ENCODE measurements at places on chromosomes 7 and 10. TPM values are rescaled to one million over a fixed set of nuclear protein-coding genes. Genes with fewer than 3 reads are reported as not detected.

DNA sequence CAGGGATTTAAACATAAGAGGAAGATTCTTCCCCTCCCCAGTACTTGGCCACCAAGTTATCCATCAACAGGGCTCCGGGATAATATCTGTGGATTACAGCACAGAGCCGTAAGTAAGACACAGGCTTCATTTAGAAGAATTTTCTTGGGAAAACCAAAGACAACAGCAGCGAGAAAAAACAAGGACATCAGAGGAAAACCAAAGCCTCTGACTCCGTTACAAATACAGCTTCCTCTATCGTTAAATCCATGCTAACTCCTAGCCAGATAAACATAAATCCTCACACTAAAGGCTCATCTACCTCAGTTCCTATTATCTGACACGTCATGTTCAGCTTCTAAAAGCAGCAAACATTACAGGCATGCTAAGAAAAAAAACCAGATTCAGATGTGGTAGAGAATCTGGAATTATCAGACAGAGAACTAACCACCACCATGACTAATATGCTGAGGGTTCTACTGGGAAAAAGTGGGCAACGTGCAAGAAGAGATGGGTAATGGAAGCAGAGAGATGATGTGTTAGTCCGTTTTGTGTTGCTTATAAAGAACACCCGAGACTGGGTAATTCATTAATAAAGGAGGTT lies 48.4 kb downstream of the BRI3 start:
- no peak for DNase-seq

GRCh38 chr7:138873220-138873892 lies 75.4 kb upstream of the ATP6V0A4 start:
- no peak for DNase-seq

GRCh38 chr10:71291528-71291900 lies 27.5 kb upstream of the SLC29A3 start:
- DNase-seq = no peak

DNA sequence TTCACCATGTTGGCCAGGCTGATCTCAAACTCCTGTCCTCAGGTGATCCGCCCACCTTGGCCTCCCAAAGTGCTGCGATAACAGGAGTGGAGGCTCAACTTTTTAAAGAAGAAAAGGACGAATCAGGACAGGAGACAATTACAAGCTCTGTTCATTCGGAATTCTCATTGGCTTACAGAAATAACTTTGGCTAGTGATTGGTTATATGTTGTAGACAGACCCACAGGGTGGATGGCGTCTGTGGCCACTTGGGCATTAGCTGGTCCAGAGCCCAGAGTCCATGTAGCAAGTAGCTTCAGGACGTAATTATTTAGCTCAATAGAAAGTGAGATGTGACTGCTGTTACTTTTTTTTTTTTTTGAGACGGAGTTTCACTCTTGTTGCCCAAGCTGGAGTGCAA lies 160.5 kb upstream of the TNRC18 start:
- no peak for DNase-seq

DNA sequence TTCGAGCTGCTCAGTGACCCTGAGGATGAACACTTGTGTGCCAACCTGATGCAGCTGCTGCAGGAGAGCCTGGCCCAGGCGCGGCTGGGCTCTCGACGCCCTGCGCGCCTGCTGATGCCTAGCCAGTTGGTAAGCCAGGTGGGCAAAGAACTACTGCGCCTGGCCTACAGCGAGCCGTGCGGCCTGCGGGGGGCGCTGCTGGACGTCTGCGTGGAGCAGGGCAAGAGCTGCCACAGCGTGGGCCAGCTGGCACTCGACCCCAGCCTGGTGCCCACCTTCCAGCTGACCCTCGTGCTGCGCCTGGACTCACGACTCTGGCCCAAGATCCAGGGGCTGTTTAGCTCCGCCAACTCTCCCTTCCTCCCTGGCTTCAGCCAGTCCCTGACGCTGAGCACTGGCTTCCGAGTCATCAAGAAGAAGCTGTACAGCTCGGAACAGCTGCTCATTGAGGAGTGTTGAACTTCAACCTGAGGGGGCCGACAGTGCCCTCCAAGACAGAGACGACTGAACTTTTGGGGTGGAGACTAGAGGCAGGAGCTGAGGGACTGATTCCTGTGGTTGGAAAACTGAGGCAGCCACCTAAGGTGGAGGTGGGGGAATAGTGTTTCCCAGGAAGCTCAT lies 1.1 kb downstream of the DDIT4 start:
- DNase-seq = no peak

- DNase-seq = no peak
These were observed 257.2 kb downstream of the KIAA1217 start for GRCh38 chr10:24465891-24466818.

GRCh38 chr7:158695726-158696452 lies 8.7 kb downstream of the NCAPG2 start:
- peak; percentile 69 for DNase-seq

DNA sequence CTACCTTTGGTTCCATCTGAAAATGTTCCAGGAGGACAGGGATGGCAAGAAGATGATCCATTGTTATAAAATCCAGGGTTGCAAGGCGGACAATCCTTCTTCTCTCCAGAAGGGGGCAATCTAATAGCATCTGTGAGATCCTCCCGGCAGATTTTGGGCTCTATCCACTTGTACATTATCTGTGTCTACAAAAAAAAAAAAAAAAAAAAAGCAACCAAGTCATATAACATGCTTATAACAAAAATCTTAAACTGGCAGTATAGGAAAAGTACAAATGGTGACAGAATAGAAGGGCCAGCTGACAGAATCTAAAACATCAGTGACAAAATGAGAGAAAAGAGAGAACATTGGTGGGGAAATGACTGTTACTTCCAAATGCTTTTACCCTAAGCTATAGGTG lies 132.7 kb downstream of the ELAPOR2 start:
- DNase-seq = no peak

DNA sequence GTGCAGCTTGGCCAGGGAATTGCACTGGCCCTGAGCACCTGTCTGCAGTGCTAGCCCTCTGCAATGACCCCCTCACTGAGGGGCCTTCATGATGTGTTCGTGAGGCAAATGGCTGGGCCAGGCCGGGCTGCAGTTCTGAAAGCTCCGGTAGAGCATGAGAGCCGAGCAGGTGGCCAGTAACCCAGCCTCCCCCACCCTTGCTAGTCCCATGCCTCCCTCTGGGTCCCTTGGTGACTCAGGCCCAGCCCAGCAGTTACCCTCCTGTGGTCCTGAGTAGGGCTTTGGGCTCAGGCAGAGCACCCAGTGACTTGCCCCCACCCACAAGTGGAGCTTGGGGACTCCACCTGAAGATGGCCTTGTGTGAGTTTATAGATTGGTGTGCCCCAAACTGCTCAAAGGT lies 16.1 kb upstream of the CSGALNACT2 start:
- DNase-seq = no peak

GRCh38 chr7:74271742-74272141 lies 17.5 kb upstream of the CLIP2 start:
- no peak for DNase-seq

TRIM74 gene
- not detected for total RNA-seq

TMEM178B gene
- 0.07 TPM for total RNA-seq

GSDME gene
- total RNA-seq = 28.3 TPM

WASHC2C gene
- total RNA-seq = 40.0 TPM

DUSP5 gene
- total RNA-seq = 21.6 TPM

ABCB4 gene
- not detected for total RNA-seq
